Hippocampal formation (tissue), 2 donors: ENCODE measurements at places on chromosomes 5 and 9.

- no peak for DNase-seq
Measured at GRCh38 chr5:171661143-171661542, 124.5 kb upstream of the SMIM23 start.

- DNase-seq = no peak
Measured at GRCh38 chr5:148875205-148875875, 48.9 kb downstream of the ADRB2 start.

DNA sequence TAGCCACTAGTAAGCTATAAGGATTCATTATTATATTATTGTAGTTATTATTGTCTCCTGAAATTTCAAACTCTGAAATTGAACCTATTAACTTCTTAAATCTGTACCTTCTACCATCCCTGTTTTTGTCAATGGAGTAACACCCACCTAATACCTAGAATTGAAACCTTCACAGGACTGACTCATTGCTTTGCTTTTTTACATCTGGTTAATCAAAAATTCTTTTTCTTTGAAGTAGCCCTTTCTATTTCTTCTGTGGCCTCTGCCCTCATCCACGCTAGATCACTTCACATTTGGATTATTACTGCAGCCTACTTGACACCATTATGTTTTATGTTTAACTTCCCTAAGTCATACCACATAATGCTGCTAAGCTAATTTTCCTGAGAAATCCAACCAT is 35.6 kb downstream of the RBM27 start:
- DNase-seq = no peak

DNA sequence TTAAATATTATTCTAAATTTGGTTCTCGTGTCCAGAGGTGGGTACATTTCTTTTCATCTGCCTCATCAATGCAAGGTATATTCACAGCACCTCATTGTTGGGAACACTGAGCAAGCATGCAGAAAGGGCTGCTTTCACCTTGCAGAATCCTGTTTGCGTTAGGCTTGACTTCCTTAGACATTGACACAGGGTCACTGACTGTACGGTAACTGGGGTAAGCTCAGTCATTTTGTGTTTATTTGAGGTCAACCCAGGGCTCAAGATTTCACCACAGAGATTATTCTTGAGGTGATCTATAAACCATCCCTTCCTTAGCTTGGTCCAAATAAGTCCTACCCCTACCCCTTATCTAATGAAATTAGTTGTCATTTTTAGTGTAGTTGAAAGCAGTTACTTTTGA is 1.7 kb upstream of the PTPDC1 start:
- DNase-seq = no peak

DNA sequence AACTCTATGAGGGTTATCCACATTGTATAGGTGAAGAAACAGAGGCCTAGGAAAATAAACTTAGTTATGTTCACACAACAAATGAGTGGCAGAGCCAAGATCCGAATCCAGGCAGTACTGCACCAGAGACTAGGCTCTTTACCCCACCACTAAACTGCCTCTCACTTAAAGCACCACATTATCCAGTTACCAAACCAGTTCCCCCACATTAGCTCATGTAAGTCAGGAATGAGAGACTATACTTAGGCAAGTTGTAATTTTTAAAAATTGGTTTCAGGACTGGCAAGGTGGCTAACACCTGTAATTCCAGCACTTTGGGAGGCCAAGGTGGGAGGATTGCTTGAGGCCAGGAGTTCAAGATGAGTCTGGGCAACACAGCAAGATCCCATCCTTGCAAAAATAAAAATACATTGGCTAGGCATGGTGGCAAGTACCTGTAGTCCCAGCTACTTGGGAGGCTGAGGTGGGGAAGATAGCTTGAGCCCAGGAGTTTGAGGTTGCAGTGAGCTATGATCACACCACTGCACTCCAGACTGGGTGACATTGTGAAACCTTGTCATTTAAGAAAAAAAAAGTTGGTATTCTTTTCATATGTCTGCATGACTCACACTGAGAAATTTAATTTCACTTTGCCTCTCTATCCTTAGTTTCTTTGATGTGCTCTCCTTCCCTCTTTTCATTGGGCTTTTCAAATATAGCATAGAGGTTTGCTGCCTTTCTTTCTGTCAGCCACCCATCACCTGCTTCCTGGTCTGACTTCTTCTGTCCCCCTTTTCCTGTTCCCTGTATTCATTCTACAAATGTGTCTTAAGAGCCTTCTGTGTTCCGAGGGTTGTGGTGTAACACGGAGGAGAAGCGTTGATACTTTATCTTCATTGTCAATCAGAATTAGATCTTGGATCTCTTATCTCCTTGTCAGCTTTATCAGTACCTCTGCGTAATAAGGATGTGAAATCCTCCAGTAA is 64.7 kb downstream of the ERMP1 start:
- no peak for DNase-seq

DNA sequence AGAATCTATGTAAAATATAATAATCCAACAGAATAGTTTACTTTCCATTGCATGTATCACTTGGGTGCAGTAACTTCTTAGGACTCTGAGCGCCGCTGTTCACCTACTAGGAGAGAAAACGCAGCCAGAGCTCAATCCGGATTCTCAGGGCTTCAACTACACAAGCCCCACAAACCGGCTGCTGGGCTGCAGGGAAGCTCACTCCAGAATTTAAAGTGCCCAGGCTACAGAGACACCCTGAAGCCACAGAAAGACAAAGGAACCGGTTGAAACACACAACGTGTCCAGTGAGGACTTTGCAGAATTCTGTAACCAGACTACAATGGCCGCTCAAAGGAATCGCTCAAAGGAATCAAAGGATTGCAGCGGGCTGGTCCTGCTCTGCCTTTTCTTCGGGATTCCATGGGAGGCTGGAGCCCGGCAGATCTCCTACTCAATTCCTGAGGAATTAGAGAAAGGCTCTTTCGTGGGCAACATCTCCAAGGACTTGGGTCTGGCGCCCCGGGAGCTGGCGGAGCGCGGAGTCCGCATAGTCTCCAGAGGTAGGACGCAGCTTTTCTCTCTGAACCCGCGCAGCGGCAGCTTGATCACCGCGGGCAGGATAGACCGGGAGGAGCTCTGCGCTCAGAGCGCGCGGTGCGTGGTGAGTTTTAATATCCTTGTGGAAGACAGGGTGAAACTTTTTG is at the start of gene PCDHGA10:
PCDHGA10 (plus strand) TSS at position 134 of the 686 bp plus-strand sequence; CDS start at position 323, 189 bp downstream.
- no peak for DNase-seq

DNA sequence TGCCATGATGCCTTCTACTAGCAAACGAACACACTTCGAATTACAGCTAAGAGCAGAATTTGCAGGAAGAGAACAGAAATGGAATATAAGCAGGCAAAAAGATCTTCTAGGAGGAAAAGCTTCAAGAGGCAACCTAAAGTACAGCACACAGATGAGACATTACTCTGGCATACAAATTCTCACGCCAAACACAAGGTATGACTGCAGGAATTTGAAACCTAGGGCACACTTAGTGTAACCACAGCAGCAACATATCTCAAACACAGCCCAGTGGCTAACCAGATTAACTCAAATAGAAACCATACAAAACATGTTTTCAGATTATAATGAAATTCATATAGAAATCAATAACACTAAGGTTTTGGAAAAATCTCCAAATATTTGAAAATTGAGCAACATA is 481.0 kb upstream of the RGMB start:
- no peak for DNase-seq

DNA sequence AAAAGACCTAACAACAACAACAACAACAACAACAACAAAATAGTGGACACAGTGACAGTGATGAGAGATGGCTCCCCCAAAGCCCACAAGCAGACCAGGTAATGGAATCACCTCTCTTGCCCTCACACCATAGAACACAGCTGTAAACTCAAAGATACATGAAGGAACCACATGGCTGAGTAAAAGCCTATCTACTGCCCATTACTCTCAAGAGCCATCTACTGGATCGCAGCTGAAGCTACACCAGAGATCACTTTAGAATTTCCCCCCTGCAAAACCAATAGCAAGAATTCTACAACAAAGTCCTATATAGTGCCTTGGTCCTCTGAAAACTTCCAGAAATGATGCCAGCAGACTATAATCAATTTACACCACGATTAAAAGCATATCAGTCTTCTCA is 1537.6 kb upstream of the CDH9 start:
- DNase-seq = no peak
